Caki2 (cell line): ENCODE measurements at places on chromosomes 7 and 10. TPM values are rescaled to one million over a fixed set of nuclear protein-coding genes. Genes with fewer than 3 reads are reported as not detected.
A peak's percentile ranks its signal among the peaks of the same experiment; 100 is the strongest.

DNA sequence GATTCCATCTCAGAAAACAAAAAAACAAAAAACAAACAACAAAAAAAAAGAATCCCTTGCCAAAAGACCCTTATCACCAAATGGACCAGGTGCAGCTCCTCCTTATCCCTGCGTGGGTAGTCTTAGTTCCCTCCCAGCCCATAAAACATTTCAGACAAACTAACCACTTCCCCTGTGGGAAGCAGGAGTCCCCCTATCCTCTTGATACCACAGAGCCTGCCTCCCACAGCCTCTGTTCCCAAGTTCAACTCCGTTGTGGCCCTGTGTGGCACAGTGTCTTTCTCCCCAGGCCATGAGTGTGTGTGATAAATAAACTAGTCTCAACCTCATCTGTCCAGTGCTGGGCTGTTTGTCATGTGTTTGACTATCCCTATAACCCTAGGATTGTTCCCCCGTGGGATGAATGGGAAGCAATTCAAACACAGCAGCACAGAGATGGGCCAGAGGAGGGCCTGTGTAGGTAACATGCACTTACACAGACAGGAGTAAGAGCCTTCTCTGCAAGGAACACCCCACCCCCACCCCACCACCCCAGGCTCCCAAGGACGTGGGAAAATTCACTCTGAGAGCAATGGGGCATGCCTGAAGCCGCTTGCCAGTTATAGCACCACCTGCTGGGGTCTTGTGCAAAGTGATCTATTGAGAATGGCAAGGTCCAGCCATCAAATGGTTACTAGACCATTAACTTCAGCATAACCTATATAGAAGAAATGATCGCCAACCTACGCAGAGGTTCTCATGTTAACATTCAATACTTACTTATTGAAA is 147.1 kb upstream of the GHITM start:
- DNase-seq, result peak; percentile 21

DNA sequence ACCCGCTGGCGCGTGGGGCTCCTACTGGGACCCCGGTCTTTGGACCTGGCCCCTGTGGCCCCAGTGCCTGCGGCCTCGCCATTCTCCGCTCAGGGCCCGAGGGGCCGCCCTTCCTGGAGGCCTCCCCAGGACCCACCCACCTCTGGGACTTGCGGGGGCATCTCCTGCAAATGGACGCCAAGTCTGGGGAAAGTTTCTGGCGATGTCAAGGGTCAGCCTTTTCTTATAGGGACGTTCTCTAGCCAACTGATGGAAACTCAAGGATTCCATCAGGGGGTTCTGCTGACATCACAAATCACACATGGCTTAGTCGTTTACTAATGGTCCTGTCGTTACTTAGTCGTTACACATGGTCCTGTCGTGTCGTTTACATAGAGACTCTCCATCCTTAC is 57.7 kb upstream of the RHOBTB1 start:
- no peak for DNase-seq

DNA sequence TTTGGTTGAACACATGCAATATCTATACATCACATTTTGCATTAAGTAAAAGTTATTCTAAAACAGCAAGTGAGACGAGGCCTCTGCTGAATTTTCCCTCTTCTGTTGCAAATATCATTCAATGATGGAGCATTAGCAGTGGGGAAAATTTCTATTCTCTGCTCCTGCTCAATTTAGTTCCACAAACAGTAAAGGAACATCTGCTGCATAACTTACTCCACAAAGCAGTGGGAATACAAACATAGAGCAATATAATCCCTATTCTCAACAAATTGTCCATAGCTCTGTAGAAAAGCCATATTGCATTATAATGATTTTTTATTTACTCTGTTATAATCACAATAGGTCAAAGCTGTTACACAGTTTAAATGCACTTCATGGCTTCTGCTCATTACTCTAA is 5.9 kb downstream of the AGR3 start:
- no peak for DNase-seq

DNA sequence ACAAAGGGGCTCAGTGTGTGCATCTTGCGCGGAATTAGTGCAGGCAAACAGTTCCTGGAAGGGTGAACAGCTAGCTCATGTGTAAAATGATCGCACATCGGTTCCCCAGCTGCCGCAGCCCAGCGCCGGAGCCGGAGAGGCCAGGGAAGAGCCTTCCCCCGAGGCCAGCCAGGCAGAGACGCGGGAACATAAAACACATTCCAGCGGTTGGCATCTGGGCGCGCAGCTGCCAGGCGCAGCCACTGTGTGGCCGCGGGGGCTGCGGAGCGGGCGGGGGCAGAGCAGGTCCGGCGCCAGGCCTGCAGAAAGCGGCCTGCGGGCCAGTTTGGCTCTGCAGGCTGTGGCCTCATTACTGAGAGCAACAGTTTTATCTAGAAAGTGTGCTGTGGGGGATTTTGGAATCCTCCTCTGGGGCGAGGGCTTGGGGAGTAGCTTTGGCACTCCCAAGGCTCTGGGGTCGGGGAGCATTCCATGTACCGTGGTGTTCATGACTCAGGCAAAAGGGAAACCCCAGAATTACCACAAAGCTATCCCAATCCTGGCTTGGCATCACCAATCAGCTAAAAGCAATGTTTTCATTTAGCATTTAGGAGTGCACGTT is 74.3 kb downstream of the SAMD9 start:
- peak; percentile 10 for DNase-seq

DNA sequence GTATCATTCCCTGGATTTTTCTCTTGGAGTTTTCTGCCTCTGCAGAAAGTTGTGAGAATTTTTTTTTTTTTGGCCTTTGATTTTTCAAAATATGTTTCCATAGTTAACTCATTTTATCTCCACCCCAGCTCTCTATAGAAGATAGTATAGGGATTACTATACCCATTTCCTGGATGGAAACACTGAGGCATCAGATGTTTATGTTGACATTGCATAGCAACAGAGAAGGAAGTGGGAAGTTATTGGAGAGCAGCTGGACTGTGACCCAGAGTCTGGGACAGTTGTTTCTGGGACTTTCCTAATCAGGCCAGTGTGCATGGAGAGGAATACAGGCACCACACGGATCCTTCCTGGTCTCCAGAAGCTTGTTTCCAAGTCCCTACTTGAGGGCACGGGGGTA is 158.0 kb downstream of the CDH23 start:
- no peak for DNase-seq

DNA sequence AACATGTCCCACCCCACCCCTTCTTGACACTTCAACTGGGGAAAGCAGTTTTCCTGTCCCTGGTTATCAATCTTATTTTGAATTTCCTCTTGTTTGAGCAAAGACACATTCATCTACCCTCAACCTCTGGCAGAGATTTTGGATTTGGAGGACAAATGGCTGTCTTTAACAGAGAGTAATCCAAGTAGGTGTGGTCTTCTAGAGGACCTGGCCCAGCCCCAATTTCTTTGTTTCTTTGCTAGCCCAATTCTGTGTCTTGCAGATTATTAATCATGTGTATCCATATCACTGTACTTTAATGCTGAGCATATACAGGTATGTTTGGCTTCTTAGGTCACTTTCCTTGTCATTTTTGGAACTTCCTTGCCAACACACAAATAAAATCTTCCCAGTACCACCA is 58.8 kb upstream of the ADCY1 start:
- DNase-seq, result no peak

- DNase-seq, result peak; percentile 69
These were observed 37.7 kb downstream of the AGAP3 start for GRCh38 chr7:151123822-151124464.

GRCh38 chr10:86362129-86362527 is 4.5 kb downstream of the GRID1 start:
- DNase-seq, result no peak

DNA sequence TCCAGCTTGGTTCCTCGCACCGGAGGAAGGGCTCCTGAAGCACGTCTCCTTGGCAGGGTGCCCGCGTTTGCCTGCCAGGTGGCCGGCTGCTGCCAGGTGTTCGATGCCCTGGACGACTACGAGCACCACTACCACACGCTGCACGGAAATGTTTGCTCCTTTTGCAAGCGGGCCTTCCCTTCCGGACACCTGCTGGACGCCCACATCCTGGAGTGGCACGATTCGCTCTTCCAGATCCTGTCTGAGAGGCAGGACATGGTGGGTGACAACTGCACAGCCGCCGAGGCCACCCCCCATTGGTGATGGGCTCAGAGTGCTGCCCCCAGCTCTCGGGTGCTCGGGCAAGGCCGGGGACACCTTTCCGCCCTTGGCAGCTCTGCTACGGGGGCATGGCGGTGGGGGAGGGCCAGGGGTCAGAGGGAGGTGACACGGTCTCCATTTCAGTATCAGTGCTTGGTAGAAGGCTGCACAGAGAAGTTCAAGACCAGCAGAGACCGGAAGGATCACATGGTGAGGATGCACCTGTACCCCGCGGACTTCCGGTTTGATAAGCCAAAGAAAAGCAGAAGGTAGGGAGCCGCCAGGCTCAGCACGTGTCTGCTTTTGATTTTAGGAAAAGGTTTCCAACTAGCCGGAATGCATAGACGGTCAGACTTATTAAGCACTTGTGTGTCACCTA is 1.1 kb downstream of the ZNF511 start:
- no peak for DNase-seq

DNA sequence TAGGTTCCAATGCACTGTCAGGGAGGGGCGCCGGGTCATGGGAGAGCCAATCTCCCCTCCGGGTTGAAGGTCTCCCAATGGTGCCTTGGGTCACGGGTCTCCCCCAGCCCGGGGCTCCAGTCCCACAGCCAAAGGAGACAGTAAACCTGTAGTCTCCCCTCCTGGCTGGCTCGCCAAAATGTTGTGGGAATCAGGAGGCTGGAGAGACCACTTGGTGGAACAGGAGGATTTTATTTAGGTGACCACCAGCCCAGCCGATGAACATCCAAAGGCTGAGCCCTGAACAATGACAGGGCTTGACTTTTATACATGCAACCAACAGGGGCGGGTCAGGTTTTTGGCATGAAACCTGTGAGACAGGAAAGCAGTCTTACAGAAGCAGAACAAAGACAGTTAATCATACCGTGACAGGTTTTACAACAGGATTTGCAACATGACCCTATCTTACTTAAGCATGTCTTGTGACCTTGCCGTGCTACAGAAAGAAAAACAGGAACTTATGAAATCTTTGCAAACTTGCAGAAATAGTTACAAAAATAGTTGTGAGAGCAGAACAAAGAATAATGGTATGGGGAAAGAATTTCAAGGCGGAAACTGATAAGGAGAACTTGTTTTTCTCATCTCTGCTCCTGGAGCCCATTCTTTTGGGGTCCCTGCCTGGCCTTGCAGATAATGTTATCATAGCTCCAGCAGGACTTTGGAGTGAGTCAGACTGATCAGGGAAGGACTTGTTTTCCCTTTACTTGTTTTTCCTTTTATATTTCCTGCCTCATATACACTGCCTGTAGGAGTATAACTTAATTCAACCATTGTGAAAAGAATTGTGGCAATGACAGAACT is 7.1 kb downstream of the ERV3-1 start:
- no peak for DNase-seq

DNA sequence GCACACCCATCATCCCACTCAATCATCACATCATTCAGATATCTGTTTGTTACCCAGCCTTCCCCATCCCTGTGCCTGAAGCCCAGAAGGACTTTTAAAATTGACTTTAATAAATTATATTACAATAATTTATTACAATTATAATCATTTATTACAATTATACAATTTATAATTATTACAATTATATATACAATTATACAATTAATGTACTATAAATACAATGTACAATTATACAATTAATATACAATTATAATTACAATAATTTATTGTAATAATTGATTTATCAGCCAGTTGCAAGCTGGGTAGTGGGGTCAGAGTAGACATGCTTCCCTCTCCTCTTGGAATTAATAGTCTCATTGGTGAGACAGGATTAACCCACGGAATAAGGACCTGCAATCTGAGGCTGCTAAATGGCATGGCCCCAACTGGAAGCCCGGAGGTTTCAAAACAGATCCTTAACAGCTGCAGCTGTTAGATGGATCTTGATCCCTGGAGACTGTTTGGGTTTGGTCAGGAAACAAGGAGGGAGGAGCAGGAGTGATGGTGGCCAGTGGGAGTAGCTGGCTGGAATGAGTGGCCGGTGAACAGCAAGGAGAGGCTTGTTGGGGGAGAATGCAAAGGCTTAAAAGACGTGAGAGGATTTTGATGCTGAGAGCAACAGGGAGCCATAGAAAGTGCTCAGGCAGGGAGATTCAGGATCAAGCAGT is 402.8 kb upstream of the PODXL start:
- no peak for DNase-seq

GRCh38 chr7:44139311-44140010 is 1.7 kb downstream of the MYL7 start:
- no peak for DNase-seq

DNA sequence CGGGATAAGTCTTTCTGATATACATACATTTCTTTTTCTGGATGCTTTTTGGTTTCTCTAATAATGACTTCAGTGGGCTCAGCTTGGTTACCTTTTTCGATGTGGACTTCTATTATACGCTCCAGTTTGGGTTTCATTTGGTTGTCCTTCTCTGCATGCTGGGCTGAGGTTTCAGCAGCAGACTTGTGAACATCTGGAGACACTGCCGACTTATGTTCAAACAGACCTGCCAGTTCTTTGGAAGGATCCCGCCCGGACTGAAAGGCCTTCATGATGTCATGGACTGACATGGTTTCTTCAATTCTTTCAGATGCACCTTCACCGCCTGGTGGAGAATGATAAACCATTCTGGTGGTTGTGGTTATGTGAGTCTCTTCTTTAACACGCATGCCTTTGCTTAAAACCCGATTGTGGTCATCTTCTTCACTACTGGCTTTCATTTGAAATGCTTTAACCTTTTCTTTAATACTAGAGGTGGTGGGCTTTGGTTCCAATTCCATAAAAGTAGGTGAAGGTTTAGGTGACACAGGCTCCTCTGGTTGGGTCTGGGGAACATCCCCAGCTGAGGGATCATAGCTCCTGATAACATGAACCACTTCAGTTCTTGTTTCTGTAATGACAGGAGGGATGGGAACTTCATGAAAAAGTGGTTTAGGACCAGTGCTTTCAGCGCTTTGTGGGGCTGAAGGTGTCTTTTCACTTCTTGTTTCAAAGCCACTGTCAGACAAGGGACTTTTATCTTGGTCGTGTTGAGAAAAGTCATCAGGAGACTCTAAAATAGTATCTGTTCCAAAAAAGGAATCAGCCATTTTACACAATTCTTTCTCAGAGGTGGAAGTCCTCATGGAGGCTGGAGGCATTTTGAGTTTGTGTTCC is 167.7 kb upstream of the CCDC6 start:
- no peak for DNase-seq

DNA sequence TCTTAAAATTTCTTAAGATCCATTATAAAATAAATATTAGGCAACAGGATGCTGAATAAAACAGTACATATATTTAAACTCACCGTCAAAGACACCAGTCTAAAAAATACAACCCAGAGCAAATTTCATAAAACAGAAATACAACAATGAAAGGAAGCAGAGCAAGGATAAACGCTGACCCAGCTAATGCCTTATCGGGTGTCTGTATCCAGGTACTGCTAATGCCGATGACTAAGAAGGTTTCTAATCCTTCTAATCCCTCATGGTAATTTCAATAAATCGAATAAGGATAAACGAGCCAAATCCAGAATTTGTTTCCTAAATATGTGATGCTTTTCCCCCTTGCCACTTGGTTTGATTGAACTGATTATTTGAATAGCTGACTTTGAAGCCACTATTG is 1.7 kb downstream of the HYCC1 start:
- DNase-seq, result no peak

Gene SLC16A12
- 0.51 and 2.6 TPM in 2 replicates for total RNA-seq

Gene ZNF783
- total RNA-seq, result 2.3 and 5.2 TPM in 2 replicates

Gene CALHM3
- 0.47 TPM in 1 of 2 replicates, not detected in the other for total RNA-seq

Gene NUP205
- total RNA-seq, result 27.3 and 38.6 TPM in 2 replicates

Gene BUD23
- 110 and 151 TPM in 2 replicates for total RNA-seq

Gene SLC18A3
- not detected in 2 replicates for total RNA-seq

Gene BHLHA15
- not detected in 2 replicates for total RNA-seq

Gene C10orf105
- total RNA-seq, result not detected in 2 replicates

Gene C10orf95
- total RNA-seq, result not detected in 2 replicates

Gene ARHGEF35
- 3.1 and 4.8 TPM in 2 replicates for total RNA-seq

Gene SLC29A3
- 0.41 and 3.9 TPM in 2 replicates for total RNA-seq
